ENCODE measurements at places on chromosomes 11 and 22. TPM values are rescaled to one million over a fixed set of nuclear protein-coding genes. Genes with fewer than 3 reads are reported as not detected.

GRCh38 chr22:49730656-49731055, 97.0 kb downstream of the BRD1 start:
- peaks cover 37% of the 10 kb centered on the region for H3K27me3 ChIP-seq
- H3K4me3 ChIP-seq, result no peak overlapping the region
- H3K36me3 ChIP-seq, result no peaks in the 10 kb centered on the region
- DNase-seq, result peak; percentile 10
- no peaks in the 10 kb centered on the region for H3K4me1 ChIP-seq
- H3K27ac ChIP-seq, result no peak overlapping the region

GRCh38 chr11:126978911-126979310, 21.7 kb downstream of the KIRREL3 start:
- DNase-seq, result no peak
- H3K4me3 ChIP-seq, result no peak overlapping the region
- H3K27me3 ChIP-seq, result no peaks in the 10 kb centered on the region
- no peaks in the 10 kb centered on the region for H3K4me1 ChIP-seq
- no peak overlapping the region for H3K27ac ChIP-seq

DNA sequence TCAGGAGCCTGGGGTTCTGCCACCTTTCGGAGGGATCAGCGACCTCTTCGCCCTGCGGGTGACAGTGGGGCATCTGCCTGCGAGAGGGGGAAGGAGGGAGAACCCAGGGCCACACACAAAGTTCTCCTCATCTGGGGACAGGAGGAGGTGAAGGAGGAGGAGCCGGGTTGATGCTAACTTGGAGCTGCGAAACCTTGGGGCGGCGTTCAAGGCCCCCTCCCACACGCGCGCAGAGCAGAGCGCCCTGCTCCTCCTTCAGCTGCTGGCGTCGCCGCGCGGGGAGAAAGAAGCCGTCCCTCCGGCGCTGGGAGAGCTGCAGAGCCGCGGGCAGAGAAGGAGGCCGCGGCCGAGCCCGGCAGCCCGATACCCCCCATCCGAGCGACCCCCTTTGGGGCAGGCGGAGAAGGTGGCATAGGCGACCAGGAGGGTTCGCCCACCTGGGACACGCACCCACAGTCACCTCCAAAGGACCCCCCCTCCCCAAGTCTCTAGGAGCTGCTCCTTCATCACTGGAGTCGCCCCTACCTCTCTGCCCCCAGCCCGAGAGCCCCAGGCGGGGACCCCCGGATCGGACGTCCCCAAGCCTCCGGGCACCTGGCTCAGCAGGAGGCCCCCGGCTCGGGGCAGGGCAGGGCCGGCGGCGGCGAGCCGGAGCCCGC, at the start of gene RASD2:
TSS of gene RASD2 (plus strand) at position 237 of the 659 bp plus-strand sequence. CDS start 5,979 bp downstream, outside the sequence.
- H3K4me3 ChIP-seq, result peak within 1 kb of the TSS; percentile 65
- DNase-seq, result no peak
- H3K4me1 ChIP-seq, result peaks cover 40% of the 10 kb centered on the region
- peaks cover 48% of the 10 kb centered on the region for H3K27me3 ChIP-seq

The OR51B2 gene
- not detected for polyA plus RNA-seq

- H3K27me3 ChIP-seq, result peaks cover 96% of the 10 kb centered on the region
- H3K4me3 ChIP-seq, result no peak overlapping the region
- DNase-seq, result peak; percentile 12
Observed at GRCh38 chr22:36819112-36819511, 2.3 kb upstream of the PVALB start.

DNA sequence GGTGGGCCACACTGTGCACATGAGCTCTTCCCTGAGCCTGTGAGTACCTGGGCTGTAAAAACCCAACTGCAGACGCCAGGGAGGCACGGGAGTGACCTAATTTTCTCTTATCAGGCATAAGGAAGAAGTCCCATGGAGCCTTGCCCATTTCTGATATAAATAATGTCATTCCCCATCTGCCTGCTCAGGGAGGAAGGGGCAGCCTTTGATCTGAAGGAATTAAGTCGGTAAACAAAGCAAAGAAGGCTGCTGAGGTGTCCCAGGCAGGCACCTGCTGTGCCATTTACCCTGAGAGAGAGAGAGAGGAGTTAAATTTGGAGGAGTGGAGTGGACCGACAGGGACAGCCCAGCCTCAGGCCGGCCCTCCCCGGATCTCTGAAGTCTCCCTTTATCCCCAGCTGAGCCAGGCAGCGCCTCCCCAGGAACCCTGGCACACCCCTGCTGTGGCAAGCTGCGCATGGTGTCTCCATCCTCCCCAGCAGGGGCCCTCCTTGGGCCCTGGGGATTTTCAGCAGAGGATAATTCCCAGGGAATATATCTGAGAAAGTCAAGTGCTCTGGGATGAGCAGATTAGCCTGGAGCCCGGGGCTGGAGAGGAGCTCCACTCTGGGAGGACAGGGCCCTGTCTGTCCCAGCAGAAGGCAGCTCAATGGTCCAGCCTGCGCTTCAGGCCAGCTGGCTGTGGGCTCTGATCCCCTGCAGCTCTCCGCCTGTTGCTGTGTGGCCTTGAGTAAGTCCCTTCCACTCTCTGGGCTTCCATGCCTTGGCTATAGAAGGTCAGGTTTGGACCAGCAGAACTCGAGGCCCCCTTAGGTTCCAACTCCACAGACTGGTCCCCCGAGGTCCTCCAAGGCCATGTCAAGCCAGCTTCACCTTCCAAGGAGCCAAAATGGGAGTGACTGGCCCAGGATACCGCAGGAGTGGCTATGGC, 17.5 kb upstream of the CABP7 start:
- peaks cover 63% of the 10 kb centered on the region for H3K27me3 ChIP-seq
- DNase-seq, result no peak
- H3K27ac ChIP-seq, result no peak overlapping the region
- no peak overlapping the region for H3K4me3 ChIP-seq
- peaks cover 36% of the 10 kb centered on the region for H3K4me1 ChIP-seq

DNA sequence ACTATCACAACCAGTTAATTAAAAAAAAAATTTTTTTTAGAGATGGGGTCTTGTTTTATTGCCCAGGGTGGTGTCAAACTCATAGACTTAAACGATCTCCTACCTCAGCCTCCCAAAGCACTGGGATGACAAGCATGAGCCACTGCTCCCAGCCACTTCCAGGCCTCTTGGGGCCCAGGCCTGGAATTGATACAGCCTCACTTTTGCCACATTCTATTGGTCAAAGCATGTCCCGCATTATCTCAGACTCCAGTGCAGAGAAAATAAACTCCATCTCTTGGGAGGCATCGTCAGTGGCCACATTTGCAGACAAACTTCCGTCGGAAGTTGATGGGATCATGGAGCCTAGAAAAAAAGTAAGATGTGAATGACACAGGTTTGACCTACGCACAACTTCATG, 9.4 kb upstream of the RASD2 start:
- H3K27me3 ChIP-seq, result no peaks in the 10 kb centered on the region
- no peaks in the 10 kb centered on the region for H3K36me3 ChIP-seq
- H3K4me3 ChIP-seq, result no peak overlapping the region
- no peak for DNase-seq
- H3K27ac ChIP-seq, result no peak overlapping the region
- no peaks in the 10 kb centered on the region for H3K4me1 ChIP-seq

DNA sequence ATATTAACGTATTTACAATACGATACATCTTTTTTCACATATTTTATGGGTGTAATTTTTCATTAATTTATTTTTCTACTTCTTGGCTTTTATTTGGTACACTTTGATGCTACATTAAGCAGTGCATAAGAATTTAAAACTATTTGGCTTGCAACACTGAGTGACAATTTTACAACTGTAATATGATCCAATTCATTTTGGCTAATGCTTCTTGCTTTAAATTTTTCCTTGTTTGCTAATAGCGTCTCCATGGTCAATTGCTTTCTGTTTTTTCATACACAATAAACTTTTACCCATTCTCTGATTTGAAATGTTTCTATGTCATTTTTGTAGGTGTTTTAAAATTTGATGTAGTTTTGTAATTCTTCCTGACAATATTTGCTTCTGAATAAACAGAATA, 773.2 kb downstream of the FAM181B start:
- H3K36me3 ChIP-seq, result no peaks in the 10 kb centered on the region
- no peak overlapping the region for H3K4me3 ChIP-seq
- H3K27ac ChIP-seq, result no peak overlapping the region

GRCh38 chr11:3171931-3172560, 6.9 kb upstream of the OSBPL5 start:
- H3K27me3 ChIP-seq, result peaks cover 5% of the 10 kb centered on the region
- H3K36me3 ChIP-seq, result no peaks in the 10 kb centered on the region
- peaks cover 15% of the 10 kb centered on the region for H3K4me1 ChIP-seq
